ENCODE measurements at places on chromosomes 16 and 17. TPM values are rescaled to one million over a fixed set of nuclear protein-coding genes. Genes with fewer than 3 reads are reported as not detected.

DNA sequence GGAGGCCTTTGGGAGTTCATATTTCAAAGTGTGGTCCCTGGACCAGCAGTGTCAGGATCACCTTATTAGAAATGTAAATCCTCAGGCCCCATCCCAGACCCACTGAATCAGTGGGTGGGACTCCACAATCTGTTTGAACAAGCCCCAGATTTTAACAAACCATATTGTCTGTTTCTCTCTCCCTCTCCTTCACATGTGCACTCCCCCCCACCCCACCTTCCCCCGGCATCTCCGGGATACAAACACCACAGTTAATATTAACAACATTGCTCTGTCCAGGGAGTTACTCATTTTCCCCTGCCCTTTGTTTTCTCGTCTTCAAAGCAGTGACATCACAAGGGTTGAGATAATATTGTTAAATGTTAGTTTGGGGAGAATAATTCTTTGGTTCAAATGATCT lies 127.3 kb downstream of the KATNIP start:
- no peak for DNase-seq

- DNase-seq, result no peak
Measured at GRCh38 chr17:40158438-40159013, 18.2 kb downstream of the CASC3 start.

DNA sequence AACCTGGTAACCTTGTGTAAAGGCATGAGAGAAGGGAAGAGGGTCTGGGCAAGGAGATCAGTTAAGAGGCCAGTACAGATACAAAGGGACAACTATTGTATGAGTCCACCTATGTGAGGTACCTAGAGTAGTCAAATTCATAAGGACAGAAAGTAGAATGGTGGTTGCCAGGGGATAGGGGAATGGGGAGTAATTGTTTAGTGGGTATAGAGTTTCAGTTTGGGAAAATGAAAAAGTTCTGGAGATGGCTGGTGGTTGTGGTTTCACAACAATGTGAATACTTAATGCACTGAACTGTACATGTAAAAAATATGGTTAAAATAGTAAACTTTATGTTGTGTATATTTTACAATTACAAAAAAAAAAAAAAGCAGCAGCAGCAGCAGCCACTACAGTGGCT lies 49.4 kb downstream of the SNTB2 start:
- DNase-seq, result no peak

- no peak for DNase-seq
Measured at GRCh38 chr17:39125143-39125875, 26.1 kb downstream of the PLXDC1 start.

DNA sequence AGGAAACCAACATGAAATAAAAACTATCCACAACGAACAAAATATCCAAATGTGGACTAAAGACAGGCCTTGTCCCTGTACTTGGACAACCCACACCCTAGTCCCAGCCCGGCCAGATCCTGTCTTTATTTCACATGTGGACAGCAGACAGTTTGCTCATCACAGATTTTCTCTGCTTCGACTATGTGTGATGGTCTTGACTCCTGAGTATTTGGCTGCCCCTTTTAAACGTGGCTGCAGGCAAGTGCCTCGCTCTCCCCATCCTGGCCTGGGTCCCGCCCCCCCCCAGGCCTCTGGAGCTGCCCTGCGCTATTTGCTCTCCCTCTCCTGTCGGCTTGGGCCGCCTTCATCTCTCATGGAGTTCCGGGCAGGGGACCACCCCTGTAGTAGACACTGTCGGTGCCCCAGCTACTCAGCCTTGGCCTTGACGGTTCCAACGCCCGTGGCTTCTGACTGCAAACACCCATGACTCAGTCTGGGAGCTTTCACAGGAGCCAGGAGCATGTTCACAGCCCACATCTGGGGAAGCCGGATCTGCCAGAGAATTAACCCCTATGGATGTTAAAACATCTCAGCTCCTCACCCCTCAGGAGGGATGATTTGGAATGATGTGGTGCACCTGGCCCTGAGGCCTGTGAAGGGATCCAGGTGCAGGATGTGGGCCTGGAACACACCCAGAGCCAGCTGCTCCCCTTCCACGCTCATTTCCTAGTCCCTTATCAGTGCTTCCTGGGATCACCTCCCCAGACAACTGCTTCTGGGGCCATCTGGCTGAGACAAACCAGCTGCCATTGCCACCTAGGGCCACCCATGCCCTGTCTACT lies 229.7 kb upstream of the RPL38 start:
- DNase-seq, result no peak

GRCh38 chr17:78714534-78714933 lies 67.5 kb downstream of the CYTH1 start:
- no peak for DNase-seq

The RGS11 gene
- 8.9 TPM for total RNA-seq

The CCL2 gene
- total RNA-seq, result 0.60 TPM

The CACNG5 gene
- total RNA-seq, result not detected
